ENCODE measurements at places on chromosomes 12 and 14. TPM values are rescaled to one million over a fixed set of nuclear protein-coding genes. Genes with fewer than 3 reads are reported as not detected.

The TAS2R10 gene
- total RNA-seq = 0.31 TPM

The OR6C2 gene
- not detected for total RNA-seq

The OXA1L gene
- 128 TPM for total RNA-seq

The NEUROD4 gene
- not detected for total RNA-seq

The SERPINA1 gene
- 453 TPM for total RNA-seq

The CBLN3 gene
- total RNA-seq = 0.84 TPM

The HSP90B1 gene
- 412 TPM for total RNA-seq

The PRB2 gene
- not detected for total RNA-seq

The CATSPERB gene
- total RNA-seq = 6.8 TPM

The GLS2 gene
- total RNA-seq = 1.2 TPM

The CCND2 gene
- 60.7 TPM for total RNA-seq

The SLCO1B1 gene
- total RNA-seq = not detected

The LHX5 gene
- not detected for total RNA-seq

The RNF212B gene
- 0.10 TPM for total RNA-seq

The CD69 gene
- total RNA-seq = 2,627 TPM

The DDX11 gene
- total RNA-seq = 33.9 TPM

The ANAPC5 gene
- total RNA-seq = 114 TPM

The REM2 gene
- 2.1 TPM for total RNA-seq

The KCNK10 gene
- 0.10 TPM for total RNA-seq

The CLEC7A gene
- 177 TPM for total RNA-seq

The ALDH1L2 gene
- under 0.01 TPM for total RNA-seq

The OR11H7 gene
- total RNA-seq = not detected

The VEZT gene
- 93.5 TPM for total RNA-seq

The COQ5 gene
- total RNA-seq = 4.5 TPM

The BDKRB2 gene
- total RNA-seq = under 0.01 TPM

The PLEKHD1 gene
- total RNA-seq = 0.31 TPM

The ZNF26 gene
- total RNA-seq = 42.8 TPM

Data from mononuclear cell (primary cell).